ENCODE measurements at places on chromosomes 7 and 10.

DNA sequence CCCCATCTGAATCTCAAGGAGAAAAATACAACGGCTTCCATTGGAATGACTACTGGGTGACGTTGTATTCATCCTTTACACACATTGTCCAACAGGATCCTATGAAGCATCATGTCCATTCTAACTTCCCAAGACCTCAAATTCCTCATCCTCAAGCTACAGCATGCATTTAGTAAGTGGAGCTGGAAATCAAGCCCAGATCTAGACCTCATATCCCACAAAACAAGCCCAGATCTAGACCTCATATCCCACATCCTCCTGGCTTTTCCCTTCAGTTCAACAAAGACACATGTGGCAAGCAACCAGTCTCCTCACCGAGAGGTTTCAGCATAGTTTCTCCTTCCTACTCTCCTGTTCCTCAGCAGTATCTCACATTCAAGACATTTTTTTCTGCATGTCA lies 12.2 kb downstream of the IGF2BP3 start:
- DNase-seq = no peak

DNA sequence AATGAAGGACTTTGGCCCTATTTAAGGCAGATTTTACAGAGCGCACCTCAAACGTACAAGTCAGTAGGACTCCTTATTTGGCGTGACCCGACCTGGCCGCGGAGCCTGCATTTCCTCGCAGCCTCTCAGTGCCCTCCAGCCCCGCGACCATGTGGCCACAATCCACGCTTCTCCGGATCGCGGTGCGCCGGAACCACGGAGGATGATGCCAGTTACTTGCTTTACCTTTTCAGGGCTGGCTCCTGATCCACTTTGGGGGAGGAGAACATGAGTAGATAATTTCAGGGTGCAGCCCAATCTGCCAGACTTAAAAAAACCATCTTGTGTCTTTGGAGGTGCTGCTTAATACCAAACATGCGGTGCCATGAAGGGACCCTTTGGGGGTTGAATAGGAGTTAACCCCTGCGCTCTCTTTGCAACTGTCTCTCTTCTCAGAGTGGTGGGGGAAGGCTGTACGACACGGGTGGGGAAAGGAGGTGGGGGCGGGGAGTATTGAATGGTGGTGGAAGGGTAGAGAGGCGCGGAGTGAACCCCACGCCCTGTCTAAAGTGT lies 1.5 kb downstream of the FRAT1 start:
- DNase-seq = no peak

DNA sequence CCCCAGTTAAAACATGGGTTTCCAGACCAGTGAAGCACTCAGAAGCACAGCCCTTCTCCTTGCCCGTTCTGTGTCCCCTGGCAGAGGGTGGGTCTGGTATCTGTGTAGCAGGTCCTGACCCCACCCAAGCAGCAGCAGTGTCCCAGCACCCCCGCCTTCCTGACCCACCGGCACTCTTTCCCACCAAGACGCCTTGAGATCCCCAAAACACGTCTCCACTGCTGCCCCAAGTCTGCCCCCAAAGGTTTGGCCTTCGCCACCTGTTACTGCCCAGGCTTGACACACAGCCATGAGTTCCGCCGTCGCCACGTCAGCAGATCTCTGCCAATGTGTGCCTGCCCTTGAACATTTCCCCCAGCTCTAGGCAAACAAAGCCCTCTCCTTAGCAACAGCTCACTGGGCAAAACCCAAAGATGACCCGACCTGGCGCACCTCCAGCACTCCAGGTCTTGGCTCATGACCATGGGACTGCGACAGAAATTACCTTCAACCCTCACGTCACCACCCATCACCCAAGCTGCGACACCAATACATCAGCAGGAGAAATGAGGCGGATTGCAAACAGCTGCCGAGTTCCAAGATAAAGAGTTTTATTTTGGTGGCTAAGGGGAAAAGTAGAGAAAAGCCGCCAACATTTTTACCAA lies 75.6 kb downstream of the CTBP2 start:
- peak; percentile 73 for DNase-seq

DNA sequence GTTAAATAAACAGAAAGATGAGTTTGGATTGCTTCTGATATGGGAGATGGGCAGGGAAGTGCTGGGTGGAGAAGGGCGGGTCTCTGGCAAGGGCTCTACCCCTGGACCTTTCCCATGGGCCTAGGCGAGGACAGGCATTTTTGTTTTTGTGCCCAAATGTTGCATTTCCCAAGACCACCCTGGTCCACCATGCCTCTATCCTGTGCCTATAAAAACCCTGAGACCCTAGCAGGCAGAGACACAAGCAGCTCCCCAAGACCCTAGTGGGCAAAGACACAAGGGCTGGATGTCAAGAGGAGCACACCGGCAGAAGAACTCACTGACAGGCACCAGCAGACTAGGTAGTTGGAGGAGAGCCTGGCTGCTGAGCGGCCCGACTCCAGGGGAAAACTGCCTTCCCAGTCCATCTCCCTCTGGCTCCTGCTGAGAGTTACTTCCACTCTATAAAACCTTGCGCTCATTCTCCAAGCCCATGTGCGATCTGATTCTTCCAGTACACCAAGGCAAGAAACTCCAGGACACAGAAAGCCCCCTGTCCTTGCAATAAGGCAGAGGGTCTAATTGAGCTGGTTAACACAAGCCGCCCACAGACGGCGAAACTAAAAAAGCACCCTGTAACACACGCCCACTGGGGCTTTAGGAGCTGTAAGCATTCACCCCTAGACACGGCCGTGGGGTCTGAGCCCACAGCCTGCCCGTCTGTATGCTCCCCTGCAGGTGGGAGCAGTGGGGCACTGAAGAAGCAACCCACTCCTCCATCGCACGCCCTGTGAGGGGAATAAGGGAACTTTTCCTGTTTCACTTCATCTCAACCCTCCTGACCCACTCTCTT lies 291.4 kb downstream of the PTPRN2 start:
- no peak for DNase-seq

DNA sequence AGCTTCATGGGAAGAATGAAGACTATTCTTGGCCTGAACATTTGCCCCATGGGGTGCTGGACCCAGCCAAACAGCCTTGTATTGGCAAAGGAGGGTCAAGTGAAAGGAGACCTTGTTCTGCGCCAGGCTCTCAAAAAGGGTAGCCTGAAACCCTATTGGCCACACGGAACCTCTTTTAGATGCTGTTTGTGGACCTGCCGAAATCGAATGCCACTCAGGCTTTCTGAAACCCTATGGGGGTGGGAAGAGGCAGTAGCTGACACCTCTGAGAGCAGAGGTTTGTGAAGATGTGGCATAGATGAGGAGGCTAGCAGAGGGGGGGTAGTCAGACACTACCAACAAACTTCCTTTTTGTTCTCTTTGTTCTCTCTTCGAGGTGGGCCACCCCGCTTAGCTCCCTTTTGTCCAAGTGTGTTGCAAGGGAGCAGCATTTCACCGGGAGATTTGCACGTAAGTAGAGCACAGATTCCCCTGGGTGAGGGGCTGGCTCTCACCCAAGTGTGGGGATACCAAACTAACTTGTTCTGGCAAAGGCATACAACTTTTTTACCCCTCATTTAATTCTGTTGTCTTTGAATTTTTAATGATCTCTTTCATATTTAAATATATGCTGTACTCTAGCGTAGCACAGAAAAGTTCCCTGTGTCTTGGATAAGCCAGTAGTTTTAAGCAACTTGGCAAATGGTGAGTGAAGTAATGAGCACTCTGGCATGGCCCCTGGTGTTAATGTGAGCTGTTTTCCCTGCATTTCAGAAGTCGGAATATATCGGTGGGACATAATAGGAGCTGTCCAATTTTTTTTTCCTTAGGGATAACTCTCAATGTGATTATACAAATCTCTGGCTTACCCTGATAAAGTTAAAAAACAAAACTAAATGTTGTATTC lies 107.7 kb downstream of the SEPTIN7 start:
- no peak for DNase-seq

GRCh38 chr10:43082087-43082486 lies 5.2 kb downstream of the RET start:
- DNase-seq = no peak

DNA sequence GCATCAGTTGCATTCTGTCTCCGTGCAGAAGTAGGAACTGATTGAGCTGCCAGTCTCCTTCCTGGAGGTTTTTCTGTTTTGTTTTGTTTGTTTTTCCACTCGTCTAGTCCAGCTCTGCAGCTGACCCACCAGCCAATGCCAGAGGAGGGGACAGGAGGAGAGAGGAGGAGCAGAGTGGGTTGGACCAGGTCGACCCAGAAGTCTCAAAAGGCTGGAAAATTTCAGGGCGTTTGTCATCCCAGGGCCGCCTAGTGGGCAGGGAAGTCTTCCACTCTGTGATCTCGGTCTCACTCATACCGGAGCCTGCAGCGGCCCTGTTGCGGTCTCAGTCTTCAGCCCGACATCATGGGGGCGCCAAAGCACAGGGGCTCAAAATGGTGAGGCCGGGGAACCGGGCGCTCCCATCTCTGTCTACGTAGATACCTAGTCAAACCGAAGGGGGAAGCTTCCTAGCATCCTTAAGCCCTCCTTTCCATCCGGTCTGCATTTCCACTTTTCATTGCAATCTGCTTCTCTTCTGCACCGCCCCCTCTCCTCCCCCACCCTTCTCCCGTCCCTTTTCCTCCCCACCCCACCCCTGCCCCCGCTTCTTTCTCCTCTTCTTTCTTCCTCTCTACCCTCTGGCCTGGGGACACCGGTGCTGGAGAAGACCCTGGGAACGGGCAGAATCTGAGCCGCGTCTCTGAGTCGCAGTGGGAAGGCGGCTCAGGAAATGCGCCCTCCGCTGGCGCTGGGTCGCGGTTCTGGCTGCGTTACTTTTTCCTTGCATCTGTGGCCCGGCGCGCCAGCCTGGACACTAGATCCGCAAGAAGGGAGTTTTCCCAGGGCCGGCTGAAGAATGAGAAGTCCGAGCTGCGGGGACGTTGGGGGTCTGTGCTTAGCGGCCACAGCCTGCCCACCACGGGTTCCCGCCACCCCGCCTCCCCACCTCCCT lies 16.2 kb upstream of the PAX2 start:
- DNase-seq = no peak

- no peak for DNase-seq
Observed at GRCh38 chr10:46250481-46250880, 36.3 kb upstream of the ANTXRL start.

GRCh38 chr10:49143249-49143648 lies 9.4 kb upstream of the FAM170B start:
- no peak for DNase-seq

DNA sequence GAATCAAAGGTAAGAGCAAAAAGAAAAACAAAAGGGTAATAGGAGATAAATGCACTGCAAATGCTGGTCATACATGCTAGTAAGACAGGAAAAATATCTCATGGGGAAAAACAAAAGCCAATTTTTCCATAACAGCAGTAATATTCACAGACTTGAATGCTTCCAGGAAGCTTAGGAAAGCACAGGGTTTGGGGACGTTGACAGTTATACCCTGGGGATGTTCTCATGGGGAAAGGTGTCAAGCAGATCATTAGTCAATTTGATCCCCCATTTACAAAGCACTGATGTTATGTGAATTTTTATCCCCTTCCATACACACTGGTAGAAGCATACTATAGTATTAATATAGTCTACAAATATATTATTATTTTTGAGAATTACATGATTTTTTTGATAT lies 232.7 kb downstream of the SORCS1 start:
- no peak for DNase-seq

DNA sequence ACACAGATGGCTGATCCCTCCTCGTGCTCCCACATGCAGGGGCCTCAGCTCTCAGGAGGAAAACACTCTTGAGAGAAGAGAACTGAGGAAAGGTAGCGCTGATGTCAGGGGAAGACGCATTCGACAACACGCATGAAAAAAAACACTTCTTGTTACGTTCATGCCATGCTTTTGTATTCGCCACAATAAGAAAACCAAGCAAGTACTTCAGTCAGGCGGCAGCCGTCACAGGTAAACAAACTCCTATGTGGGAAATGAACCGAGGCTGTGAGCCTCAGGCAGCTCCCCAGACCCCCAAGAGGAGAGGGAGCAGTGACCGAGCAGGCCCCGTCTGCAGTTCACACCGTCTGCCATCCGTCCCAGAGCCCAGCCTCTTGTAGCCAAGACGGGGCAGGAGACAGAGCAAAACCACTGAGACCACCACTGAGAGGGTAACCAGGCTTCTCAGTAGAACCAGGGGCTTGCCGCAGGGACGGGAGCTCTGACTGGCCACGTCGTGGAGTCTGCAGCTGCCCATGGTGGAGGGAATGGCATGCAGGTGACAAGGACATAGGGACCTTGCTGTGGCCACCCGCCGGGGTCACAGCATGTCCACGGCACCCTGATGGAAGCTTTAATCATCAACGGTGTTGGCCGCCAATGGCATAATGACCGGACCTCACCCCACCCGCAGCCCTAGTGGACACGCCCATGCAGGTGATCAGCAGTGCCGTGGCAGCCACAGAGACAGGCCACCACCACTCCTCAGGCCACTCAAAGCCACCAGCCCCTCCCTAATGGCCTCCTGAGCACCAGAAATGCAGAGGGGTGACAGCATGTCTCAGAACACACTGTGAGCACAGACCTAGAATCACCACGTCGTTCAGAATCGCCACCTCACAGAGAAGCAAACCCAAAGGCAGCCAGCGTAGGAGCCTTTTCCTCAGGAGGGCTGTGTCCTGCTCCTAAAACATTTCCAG lies 304.3 kb downstream of the PTPRN2 start:
- DNase-seq = no peak

GRCh38 chr7:92244808-92245486 lies 767 bp downstream of the KRIT1 start:
- DNase-seq = peak; percentile 8

DNA sequence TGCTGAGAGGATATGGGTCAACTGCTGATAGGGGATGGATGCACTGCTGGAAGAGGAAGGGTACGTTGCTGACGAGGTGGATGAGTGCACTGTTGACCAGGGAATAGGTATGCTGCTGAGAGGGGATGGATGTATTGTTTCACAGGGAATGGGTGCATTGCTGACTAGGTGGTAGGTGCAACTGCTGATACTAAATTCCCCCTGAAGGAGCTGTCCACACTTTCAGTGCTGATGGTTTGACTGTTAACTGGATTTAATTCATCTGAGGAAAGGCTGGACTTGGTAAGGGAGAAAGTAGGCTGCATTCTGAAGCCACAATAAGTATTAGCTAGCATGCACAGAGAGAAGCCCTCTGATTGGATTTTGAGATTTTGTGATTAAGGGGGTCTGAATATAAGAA lies 1196.8 kb upstream of the PHF14 start:
- no peak for DNase-seq

DNA sequence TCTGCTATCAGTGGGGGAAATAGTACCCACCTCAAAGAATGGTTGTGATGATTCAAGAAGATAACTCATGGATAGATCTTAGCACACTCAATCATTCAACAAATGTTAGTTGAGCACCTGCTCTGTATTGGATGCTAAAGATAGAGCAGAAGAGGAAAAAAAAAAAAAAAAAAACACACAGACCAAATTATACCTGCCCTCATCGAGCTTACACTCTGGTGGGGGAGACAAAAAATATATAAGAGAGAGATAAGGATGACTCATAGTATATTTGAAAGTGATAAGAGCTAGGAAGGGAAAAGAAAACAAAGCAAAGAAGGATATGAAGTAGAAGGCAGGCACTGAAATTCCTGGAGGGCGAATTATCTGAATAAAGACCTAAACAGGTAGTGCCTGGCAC lies 258.5 kb downstream of the SFMBT2 start:
- DNase-seq = no peak

- peak; percentile 18 for DNase-seq
Observed at GRCh38 chr10:608331-609261, 80.9 kb downstream of the DIP2C start.

Measured in astrocyte of the spinal cord (primary cell).